ENCODE measurements at places on chromosomes 5 and 9.

GRCh38 chr9:79127661-79128060 is 444.1 kb upstream of the TLE4 start:
- no peak for DNase-seq

DNA sequence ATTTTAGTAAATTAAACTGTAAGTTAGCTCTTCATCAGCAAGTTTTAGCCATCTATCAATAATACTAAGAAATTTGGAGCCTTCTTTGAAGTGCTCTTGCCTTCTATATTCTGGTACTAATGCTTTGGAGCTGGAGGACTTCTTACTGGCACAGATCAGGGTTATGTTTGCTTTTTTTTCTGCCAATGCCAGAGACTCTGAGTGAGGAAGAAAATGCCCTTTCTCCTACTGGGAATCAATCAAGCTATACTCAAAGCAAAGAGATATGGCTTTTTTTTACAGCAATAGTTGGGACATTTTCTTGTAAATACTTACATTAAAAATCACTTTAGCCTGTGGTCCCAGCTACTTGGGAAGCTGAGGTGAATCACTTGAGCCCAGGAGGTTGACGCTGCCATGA is 4.3 kb downstream of the HSDL2 start:
- no peak for DNase-seq

DNA sequence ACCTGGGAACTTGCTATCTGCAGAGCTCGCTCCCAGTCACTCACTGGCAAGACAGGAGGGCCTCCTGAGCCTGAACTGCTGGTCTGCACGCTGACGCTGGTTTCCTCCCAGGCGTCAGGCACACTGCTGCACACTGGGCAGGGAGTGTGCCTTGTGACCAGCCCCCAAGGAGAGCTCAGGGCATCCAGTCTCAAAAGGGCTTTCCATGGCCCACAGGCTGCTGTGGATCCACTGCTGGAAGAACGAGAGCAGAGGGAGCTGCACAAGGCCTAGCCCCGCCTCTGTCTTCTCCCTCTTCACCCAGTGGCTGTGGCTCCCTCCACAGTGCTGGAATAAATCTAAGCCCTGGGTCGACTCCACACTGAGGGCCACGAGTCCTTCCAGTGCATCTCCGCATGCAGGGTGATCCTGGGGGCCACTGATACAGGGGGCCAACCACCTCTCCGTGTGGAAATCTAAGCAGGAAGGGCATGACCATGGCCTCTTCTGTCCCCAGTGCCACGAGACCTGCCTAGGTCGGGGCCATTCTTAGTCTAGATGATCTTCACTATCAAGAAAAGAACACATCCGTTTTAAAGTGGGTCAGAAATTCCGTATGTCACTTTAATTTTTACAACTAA is 93.6 kb downstream of the CAMSAP1 start:
- no peak for DNase-seq

DNA sequence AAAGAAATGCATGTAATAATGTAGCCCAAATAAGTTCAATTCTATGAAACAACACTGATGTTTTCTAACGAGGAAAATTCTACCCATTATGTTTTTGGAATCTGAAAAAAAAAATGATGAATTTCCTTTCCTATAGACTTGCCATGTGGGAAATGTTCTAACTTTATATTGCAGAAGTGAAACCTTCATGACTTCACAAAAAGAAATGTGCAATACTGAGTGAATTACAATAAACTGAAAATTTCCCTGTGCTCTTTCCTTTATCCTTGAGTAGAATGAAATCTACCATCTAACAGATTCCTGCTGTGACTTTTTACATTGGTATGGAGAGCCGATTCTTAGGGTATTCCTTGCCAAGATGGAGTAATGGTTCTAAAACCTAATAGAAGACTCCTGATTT is 1622.5 kb downstream of the MAT2B start:
- DNase-seq: no peak

GRCh38 chr5:67234671-67235176 is 38.1 kb upstream of the CD180 start:
- no peak for DNase-seq

DNA sequence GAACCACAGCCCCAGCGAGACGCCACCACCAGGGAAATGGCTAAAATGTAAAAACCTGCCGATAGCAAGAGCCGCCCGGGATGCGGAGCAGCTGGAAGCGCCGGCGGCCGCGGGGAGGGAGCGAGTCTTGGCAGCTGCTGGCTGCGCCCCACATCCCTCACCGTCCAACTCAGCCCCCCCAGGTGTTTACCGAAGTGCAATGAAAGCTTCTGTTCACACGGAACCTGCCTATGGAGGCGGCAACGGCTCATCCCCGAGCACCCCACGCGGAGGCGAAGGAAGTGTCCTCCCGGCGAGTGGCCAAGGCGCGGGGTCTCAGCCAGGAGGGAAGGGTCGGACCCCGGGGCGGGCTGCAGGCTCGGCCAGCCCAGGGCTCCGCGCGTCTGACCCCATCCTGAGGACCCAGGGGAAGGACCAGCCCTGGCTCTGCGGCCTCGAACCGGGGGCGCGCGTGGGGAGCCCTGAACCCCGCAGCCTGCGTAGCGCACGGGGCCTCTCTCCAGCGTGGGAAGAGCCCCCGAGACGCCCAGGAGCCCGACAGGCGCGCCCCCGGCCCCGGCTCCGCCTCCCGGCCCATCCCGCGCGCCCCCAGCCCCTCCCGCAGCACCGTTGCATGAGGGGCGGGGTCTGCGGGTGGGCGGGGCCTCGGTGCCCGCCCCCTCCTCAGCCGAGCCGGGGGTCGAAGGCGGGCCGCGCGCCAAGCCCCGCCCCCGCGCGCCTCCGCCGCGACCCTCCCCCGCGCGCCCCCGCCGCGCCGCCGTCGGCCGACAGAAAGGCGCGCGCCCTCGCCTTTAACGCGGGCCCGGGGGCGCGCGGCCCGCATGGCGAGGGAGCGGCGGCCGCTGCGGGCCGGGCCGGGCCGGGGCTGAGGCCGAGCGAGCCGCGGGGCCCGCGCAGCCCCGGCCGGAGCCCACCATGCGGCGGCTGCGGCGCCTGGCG is at the start of gene DIPK1B:
Gene DIPK1B (plus strand): TSS at position 822 of the 939 bp plus-strand sequence. CDS start 94 bp downstream, at position 916.
- no peak for DNase-seq

DNA sequence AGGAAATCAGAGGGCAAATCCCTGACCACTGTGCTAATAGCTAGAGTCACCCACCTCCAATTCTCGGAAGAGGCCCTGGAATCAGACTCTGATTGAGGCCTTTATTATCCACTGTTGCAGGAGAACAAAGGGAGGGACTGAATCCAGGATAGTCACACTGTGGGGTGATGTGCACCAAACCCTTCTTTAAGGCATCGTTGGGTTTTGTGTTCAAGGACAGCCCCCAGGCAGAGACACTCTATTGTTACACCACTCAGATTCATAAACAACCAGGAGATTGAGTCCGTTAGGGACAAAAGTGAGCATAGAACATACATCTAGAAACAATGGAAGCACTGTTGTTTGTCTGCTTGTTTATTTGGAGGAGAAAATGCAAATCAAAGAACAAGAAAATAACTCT is 124.6 kb upstream of the TBCA start:
- no peak for DNase-seq

GRCh38 chr9:16579872-16580432 is 290.5 kb downstream of the BNC2 start:
- DNase-seq: no peak

All from NCI-H1436 treated with DMSO at 0.1 percent for 48 hours (cell line).